T follicular helper cell (primary cell): ENCODE measurements at places on chromosomes 11 and 22.

GRCh38 chr22:39877079-39877845 lies 16.3 kb downstream of the ENTHD1 start:
- no peak for DNase-seq

DNA sequence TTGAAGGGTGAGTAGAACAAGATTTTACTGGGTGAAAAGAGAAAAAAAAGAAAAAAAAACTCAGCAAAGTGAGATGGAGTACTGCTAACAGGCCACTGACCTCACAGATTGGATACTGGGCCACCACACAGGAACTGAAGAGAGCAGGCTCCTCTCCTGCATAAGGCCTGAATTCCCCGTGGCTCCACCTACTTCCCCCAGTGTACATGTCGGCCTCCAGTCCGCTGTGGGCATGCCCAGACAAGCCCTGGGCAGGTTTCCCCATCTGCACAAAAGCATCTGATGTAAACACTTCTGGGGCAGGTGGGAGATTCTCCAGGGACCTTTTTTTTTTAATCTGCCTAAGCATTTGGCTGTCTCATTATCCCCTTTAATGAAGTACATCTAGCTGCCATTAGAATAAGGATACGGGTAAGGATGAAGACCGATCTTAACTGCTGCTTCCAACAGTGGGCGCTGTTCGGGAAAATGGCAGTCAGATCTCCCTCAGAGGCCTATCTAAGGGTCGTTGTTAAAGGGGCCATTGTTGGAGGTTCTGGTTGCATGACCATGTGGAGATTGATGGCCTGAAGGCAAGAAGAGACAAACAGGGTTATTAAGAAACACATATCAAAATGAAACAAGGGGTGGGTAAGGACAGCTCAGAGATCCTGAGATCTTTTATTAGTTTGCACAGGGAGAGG lies 48.5 kb downstream of the MS4A13 start:
- DNase-seq: no peak

GRCh38 chr11:71964641-71965040 lies 34.1 kb upstream of the IL18BP start:
- no peak for DNase-seq

DNA sequence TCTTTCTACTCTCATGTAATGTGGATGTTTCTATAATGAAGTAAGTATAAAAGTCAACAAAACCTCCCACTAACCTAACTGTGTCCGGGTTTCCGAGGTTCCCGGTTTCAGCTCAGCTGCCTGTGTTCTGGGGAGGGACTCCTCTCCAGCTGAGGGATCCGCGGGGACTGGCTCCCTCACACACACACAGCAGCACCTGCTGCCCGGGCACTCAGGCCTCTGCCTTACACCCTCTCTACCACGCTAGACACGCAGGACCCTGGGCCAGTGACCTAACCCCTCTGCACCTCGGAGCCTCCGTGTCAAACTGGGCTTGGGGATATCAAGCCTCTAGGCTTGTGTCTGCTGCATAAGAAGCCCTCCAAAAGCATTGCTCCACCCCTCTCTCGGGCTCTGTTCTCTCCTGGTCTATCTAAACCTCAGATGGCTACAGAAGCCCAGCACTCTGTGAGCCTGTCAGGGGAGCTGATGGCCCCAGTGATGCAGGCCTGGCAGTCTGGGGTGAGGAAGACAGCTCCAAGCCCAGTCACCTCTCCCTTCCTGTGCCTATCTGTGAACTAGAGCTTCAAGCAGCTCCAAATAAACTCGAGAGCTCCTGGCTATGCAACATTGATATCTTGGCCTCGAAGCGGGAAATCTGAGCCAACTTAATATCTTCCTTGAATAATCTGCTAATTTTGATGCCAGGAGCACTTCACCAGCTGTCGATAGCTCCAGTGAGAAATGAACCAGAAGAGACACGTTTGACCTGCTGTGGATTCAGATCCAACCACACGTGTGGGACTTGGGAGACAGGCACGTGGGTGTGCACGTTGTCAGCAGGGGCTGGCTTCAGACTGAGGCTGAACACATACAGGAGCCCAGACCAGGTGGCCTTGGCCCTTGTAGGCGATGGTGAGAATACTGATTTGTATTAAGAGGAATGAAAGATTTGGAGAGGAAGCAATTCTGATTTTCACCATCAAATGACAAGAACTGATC lies 232.7 kb upstream of the B3GAT1 start:
- no peak for DNase-seq

- no peak for DNase-seq
These were observed 1.1 kb upstream of the RPLP2 start for GRCh38 chr11:808427-809286.

GRCh38 chr22:28743852-28744251 lies 2.0 kb downstream of the HSCB start:
- DNase-seq: no peak

DNA sequence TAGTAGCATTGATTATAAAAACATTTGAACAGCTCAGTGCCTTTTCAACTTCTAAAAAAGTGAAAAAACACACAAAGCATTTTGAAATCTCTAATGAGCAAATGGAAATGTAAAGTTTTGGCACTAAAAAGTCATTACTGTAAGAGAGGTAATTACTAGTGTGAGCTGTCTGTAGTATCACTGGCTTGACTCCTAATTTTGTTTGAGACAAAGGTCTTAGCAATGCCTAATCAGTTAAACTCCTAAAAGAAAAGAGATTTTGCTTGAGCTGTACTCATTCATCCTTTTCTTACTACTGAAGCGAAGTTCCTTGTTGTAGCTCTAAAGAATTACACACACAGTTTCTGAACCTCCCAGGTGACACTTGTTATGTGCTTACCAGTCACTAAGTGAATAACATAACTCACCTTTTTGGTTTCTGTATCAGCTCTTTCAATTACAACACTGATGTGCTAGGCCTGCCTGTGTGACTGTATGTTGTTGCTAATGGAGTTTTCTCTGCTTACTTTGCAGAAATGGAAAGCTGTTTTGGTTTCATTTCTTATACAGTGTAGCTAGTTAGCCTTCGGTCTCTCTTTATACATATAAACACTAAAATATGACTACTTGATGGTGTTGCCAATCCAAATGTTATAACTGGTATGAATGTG lies 924.4 kb upstream of the TENM4 start:
- DNase-seq: no peak

DNA sequence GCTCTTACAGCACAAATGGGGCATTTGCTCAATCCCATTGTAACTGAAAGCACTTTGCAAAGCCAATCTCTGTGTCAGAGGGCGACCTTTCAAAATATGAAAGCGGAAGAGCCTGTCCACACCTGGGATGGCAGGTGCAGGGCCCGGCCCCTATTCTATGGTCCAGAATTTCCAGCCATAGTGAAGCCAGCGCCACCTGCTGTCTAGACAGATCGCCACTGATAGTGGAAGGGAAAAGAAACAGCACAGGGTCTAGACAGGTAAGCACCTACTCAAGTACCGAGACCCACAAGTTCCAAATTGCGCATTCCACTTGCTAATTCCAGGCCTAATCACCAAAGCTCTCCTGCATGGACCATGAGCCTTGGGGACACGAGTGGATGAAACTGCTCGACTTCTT lies 141.4 kb downstream of the NTM start:
- DNase-seq: no peak

DNA sequence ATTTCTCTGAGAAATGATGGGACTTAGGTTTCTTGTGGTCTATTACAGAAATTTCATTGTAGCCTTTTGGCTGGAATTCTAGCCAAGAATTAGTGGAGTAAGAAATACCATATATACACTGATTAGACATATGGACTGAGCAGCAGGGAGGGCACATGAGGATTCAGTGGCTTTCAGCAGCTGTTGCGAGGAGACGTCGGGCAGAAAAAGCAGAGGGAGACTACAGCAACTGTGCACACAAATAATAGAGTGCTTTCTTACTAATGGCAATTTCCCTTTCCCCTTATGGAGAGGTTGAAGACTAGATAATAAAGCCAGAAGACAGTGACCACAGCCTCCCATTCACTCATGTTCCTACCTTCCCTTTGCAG lies 35.4 kb upstream of the CCDC34 start:
- no peak for DNase-seq

DNA sequence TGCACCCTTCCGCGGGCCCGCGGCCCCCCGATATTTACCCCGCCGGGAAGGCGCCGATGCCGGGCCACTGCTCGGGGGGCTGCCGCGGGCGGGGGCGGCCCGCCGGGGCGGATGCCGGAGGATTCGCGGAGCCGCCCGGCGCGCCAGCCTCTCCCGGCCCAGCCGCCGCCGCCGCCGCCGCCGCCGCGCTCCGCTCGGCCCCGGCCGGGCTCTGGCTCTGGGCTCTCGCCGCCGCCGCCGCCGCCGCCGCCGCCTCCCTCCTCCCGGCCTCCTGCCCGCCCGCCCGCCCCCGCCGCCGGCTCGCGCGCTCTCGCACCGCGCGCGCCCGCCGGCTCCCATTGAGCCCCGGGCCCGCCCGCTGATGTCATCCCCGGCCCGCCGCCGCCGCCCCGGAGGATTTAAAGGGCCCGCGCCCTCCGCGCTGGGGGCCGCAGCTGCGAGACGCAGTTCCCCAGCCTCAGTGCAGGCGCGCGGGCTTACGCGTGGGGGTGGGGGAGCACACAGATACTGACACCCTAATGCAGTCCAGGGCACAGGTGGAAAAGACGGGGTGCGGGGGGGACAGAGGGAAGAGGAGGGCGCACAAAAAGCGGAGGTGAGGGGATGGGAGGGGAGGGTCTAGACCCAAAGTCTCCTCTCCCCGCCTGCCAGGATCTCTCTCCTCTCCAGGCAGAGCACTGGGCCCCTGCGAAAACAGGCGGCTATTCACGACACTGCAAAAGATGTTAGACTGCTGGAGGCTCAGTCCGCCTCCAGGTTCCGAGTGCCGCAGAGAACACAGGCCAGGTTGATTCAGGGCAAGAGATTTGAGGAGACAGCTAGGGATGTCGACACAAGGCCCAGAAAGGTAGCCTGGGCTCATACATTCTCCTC lies at the start of gene CSNK1E:
Gene CSNK1E (minus strand): TSS at position 312 of the 873 bp plus-strand sequence. CDS start 3,276 bp downstream, outside the sequence.
- DNase-seq: peak; percentile 68

DNA sequence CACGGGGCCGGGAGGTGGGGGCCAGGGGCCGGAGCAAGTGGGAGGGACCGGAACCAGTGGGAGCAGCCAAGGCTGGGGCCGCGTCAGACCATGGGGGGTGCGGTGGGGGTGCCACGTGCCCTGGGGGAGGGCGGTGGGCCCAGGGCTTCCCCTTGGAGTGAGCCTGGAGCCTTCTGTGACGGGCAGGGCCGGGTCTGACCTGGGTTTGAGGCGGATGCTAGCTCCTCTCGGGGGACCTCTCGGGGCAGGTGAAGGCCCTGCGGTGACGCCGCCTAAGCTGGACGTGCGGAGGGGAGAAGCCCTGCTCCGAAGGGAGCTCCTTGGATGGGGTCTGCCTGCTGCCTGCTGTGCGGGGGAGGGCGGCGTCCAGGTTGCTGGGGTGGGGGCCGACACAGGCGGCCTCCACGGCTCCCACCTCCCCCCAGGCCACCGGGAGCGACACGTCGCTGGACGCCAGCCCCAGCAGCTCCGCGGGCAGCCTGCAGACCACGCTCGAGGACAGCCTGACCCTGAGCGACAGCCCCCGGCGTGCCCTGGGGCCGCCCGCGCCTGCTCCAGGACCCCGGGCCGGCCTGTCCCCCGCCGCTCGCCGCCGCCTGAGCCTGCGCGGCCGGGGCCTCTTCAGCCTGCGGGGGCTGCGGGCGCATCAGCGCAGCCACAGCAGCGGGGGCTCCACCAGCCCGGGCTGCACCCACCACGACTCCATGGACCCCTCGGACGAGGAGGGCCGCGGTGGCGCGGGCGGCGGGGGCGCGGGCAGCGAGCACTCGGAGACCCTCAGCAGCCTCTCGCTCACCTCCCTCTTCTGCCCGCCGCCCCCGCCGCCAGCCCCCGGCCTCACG lies 115.0 kb downstream of the CACNA1I start:
- DNase-seq: no peak

DNA sequence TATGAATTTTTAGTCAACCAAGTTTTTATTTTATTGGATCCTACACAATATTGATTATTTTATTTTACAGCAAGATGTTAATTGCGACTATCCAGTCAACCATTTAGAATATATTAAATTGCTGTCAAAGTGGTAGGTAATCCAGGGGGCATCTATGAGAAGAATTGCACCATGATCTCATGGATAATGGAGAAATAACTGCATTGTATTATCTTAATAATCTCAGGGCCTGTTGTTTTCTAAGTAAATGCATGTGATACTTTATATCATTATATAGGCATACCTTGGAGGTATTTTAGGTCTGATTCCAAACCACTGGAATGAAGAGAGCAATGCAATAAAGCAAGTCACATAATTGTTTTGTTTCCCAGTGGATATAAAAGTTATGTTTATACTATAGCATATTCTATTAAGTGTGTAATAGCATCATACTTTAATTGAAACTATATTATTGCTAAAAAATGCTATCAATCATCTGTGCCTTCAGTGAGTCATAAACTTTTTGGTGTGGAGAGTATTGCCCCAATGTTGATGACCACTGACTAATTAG lies 595.4 kb upstream of the CHORDC1 start:
- no peak for DNase-seq

- DNase-seq: no peak
These were observed 26.2 kb upstream of the POGLUT3 start for GRCh38 chr11:108524422-108524821.

DNA sequence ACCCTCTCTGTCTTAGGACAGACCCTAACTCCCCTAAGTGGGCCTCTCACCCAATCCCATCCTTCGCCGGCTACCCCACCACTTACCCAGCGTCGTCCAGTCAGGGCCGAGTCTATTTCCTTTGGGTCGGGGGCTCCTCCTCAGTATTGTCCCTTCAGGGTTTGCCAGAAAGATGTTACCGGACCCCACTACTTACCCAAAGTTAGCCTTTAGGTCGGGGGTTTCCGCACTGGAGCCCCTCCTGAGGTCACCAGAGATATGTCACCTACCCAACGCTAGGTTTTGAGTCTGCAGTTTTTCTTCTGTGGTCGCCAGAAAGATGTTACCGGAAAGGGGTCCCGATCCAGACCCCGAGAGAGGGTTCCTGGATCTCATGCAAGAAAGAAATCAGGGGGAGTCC lies 17.9 kb upstream of the B4GALNT4 start:
- DNase-seq: no peak

DNA sequence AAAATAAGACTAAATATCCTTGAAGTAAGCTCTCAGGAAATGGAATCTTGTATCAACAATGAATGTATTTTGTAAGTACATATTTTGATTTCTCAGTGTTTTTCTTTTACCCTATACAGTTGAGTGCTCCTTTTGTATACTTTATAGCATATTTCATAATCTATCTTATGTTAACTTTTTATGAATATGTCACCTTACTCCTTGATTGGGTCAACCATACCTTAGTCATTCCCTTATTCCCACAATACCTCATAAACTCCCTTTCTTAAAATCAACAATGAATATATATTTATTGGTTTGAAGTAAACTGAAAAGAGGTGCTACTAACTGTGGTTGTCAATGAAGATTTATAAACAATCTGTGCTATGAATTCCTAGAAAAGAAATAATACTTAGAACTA lies 686.2 kb downstream of the METTL15 start:
- no peak for DNase-seq

- DNase-seq: no peak
These were observed 115.7 kb downstream of the ABTB2 start for GRCh38 chr11:34242037-34242625.
